ENCODE measurements at places on chromosomes 1 and 21. TPM values are rescaled to one million over a fixed set of nuclear protein-coding genes. Genes with fewer than 3 reads are reported as not detected.

Gene WNT4
- 3.0 TPM for total RNA-seq

Gene PLA2G2C
- total RNA-seq = not detected

Gene KRTAP25-1
- total RNA-seq = not detected

Gene TRNP1
- total RNA-seq = 7.1 TPM

Gene HSPB7
- 13.0 TPM for total RNA-seq

Gene CDCA8
- total RNA-seq = 3.1 TPM

Gene OR2T35
- total RNA-seq = not detected

Gene NPL
- total RNA-seq = 10.5 TPM

Gene VANGL1
- total RNA-seq = 15.3 TPM

Gene DENND1B
- 50.8 TPM for total RNA-seq

Gene EPHA2
- total RNA-seq = 11.3 TPM

Gene S100A2
- 26.2 TPM for total RNA-seq

Gene ILDR2
- total RNA-seq = 4.1 TPM

Gene ADORA1
- 1.4 TPM for total RNA-seq

Gene DISC1
- 32.0 TPM for total RNA-seq

Gene PADI2
- 5.6 TPM for total RNA-seq

Gene OLFML3
- total RNA-seq = 206 TPM

Gene MIER1
- 59.1 TPM for total RNA-seq

Gene CNR2
- 0.11 TPM for total RNA-seq

Gene CAMK2N1
- 17.1 TPM for total RNA-seq

Measured in urinary bladder (tissue), 4 donors.